ENCODE measurements at places on chromosomes 11 and 22. TPM values are rescaled to one million over a fixed set of nuclear protein-coding genes. Genes with fewer than 3 reads are reported as not detected.
A peak's percentile ranks its signal among the peaks of the same experiment; 100 is the strongest.

Gene LMNTD2
- 2.3 TPM for polyA plus RNA-seq

GRCh38 chr11:95668131-95668530, 121.5 kb downstream of the FAM76B start:
- no peaks in the 10 kb centered on the region for H3K36me3 ChIP-seq
- no peaks in the 10 kb centered on the region for H3K27me3 ChIP-seq
- no peak overlapping the region for H3K4me3 ChIP-seq
- DNase-seq = no peak
- no peaks in the 10 kb centered on the region for H3K4me1 ChIP-seq

Gene TPBGL
- polyA plus RNA-seq = not detected

- no peak overlapping the region for H3K4me3 ChIP-seq
- peaks cover 36% of the 10 kb centered on the region for H3K36me3 ChIP-seq
- H3K27me3 ChIP-seq = no peaks in the 10 kb centered on the region
- H3K27ac ChIP-seq = peak overlapping the region; percentile 41
- no peaks in the 10 kb centered on the region for H3K4me1 ChIP-seq
- DNase-seq = no peak
Measured at GRCh38 chr11:66242095-66242765, 26.2 kb upstream of the RAB1B start.

Gene CALCA
- not detected for polyA plus RNA-seq

- no peak overlapping the region for H3K27ac ChIP-seq
- no peak overlapping the region for H3K4me3 ChIP-seq
- H3K4me1 ChIP-seq = no peaks in the 10 kb centered on the region
- DNase-seq = no peak
- H3K27me3 ChIP-seq = no peaks in the 10 kb centered on the region
Measured at GRCh38 chr11:16812274-16812673, 73.8 kb downstream of the C11orf58 start.

Gene TEX12
- not detected for polyA plus RNA-seq

Gene PTS
- 7.2 TPM for polyA plus RNA-seq

Gene RASSF10
- not detected for polyA plus RNA-seq

GRCh38 chr11:36164506-36165250, 124.5 kb downstream of the COMMD9 start:
- no peak for DNase-seq
- H3K27ac ChIP-seq = no peak overlapping the region
- no peaks in the 10 kb centered on the region for H3K27me3 ChIP-seq
- H3K4me3 ChIP-seq = no peak overlapping the region

DNA sequence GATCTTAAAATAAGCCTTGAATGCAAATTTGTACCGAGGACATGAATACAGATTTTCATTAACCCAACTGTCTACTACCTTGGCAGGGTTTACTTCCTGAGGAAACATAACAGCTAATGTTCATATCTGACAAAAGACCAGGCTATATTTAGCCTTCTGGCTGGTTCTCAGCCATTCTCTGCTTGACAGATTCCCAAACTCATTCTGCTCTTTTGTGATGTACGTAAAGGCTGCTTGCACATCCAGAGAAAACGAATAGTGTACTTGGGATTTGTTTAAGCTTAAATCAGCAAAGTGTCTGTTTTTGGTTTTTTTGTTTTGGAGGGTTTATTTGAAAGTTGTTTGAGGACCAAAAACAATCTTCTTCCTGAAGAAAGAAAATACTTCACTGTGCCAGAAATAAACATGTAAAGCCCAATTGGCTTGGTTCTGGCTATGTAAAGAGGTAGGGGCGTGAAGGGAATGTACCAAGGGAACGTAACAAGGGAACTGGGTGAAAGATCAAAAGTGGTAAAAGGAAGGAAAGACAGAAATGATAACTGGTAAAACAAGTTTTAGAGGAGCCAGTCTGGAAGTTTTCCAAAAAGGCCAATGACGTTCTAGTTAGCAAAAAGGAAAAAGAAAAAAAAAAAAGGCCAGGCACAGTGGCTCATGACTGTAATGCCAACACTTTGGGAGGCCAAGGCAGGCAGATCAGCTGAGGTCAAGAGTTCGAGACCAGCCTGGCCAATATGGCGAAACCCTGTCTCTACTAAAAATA, 21.4 kb upstream of the CRTAM start:
- no peaks in the 10 kb centered on the region for H3K27me3 ChIP-seq
- no peak overlapping the region for H3K27ac ChIP-seq
- H3K36me3 ChIP-seq = no peaks in the 10 kb centered on the region
- peaks cover 5% of the 10 kb centered on the region for H3K4me1 ChIP-seq
- no peak for DNase-seq

DNA sequence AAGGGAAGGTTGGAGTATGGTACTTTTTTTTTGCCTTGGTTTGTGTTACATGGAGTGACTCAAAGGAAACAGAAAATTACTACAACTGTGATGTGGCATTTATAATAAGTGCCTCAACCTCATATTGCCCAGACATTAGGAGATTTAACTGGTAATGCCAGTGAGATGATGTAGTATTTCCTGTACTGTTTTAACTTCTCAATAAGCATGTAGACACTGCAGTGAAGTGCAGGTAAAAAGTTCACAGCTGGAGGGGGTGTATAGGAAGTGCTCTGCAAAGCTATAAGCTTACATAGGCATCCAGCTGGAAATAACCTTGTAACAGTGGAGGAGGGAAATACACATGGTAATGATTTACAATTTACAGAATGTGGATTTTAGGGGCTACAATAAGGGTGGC, 138.2 kb upstream of the MTMR2 start:
- peak overlapping the region; percentile 38 for H3K27ac ChIP-seq
- DNase-seq = peak; percentile 44
- H3K27me3 ChIP-seq = no peaks in the 10 kb centered on the region
- no peaks in the 10 kb centered on the region for H3K4me1 ChIP-seq
- no peaks in the 10 kb centered on the region for H3K36me3 ChIP-seq
- no peak overlapping the region for H3K4me3 ChIP-seq

Gene RAB1B
- polyA plus RNA-seq = 13.5 TPM

- no peaks in the 10 kb centered on the region for H3K4me1 ChIP-seq
- H3K36me3 ChIP-seq = no peaks in the 10 kb centered on the region
- H3K27me3 ChIP-seq = no peaks in the 10 kb centered on the region
- DNase-seq = no peak
- no peak overlapping the region for H3K4me3 ChIP-seq
Measured at GRCh38 chr11:96456111-96456510, 66.3 kb downstream of the JRKL start.

Gene LRRC32
- polyA plus RNA-seq = not detected

DNA sequence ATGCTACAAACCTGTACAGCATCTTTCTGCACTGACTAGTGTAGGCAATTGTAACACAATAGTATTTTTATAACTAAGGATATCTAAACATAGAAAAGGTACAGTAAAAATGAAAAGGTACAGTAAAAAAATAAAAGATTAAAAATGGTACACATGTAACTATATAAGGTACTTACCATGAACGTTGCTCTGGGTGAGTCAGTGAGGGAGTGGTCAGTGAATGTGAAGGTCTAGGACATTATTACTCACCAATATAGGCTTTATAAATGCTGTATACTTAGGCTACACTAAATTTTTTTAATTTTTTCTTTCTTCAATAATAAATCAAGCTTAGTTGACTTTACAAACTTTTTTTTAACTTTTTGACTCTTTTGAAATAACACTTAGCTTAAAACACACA, 59.9 kb downstream of the EIF3M start:
- no peaks in the 10 kb centered on the region for H3K27me3 ChIP-seq
- H3K36me3 ChIP-seq = no peaks in the 10 kb centered on the region
- no peaks in the 10 kb centered on the region for H3K4me1 ChIP-seq
- no peak for DNase-seq
- H3K4me3 ChIP-seq = no peak overlapping the region
- no peak overlapping the region for H3K27ac ChIP-seq

DNA sequence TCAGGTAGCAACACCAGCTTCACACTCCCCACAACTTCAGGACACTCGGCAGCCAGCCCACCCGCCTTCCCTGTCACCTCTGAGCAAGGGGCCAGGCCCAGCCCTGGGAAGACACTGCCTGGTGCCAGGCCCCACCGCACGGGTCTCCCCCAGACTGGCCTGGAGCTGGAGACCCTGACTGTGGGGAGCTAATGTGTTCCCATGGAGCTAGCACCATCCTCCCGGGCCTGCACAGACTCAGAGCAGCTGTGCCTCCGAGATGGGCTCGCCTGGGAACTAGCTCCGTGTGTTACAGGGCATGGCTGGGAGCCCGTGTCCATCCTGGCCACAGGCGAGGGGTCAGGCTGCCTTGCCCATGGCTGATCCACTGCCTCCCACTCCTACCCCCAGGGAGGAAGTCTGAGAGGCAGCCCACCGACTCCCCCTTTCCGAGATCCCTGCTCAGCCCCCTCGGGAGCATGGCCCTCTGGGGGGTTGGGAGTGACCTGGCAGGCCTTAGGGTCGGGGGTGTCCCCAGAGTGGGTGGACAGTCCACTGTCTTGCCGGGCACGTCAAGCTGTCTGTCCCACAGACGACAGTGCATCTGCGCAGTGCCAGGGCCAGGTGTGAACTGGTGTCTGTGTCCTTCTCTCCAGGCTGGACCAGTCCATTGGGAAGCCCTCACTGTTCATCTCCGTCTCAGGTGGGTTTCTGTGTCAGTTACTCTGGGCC, 76.7 kb upstream of the KCNQ1OT1 start:
- no peaks in the 10 kb centered on the region for H3K27me3 ChIP-seq
- no peak overlapping the region for H3K27ac ChIP-seq
- H3K36me3 ChIP-seq = no peaks in the 10 kb centered on the region

DNA sequence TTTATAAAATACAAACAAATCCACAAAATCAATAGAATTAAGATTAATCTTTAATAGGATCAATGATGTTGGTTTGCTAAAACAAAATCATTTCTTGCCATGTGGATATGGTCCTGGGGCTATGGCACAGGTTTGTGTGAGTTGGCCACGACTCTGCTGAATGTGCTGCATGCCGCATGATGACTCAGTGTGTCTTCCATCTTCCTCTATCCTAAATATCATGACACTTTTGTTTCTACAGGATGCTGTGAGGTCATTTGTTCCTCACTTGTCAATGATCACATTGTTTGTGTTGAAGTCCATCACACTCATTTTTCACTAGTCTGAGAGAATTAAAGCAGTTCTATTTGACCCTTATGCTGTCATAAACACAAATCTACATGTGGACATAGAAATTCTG, 167.2 kb upstream of the ZBED5 start:
- no peaks in the 10 kb centered on the region for H3K27me3 ChIP-seq
- no peak for DNase-seq
- no peak overlapping the region for H3K4me3 ChIP-seq

Gene ST13
- polyA plus RNA-seq = 305 TPM

GRCh38 chr11:46387919-46388618, 3.5 kb downstream of the CHRM4 start:
- H3K4me1 ChIP-seq = peaks cover 18% of the 10 kb centered on the region
- H3K36me3 ChIP-seq = no peaks in the 10 kb centered on the region
- H3K27me3 ChIP-seq = peaks cover 21% of the 10 kb centered on the region
- no peak overlapping the region for H3K27ac ChIP-seq
- DNase-seq = no peak

DNA sequence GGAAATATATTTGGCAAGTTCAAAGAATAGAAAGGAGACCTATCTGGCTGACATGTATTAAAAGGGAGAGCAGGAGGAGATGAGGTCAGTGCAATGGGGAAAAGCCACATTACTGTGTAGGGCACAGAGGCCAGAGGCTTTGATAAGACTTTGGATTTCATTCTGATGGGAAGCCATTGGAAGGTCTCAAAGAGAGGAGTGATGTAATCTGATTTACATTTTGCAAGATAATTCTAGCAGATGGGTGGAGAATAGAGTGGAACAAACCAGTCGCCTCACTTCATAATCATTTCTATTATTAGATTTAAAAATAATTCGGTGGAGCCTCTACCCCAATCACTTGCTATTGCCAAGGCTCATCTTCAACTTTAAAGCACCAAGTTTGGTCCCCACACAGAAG, 278.4 kb upstream of the ZC3H12C start:
- no peak overlapping the region for H3K27ac ChIP-seq
- DNase-seq = no peak
- no peaks in the 10 kb centered on the region for H3K36me3 ChIP-seq
- H3K4me1 ChIP-seq = no peaks in the 10 kb centered on the region

DNA sequence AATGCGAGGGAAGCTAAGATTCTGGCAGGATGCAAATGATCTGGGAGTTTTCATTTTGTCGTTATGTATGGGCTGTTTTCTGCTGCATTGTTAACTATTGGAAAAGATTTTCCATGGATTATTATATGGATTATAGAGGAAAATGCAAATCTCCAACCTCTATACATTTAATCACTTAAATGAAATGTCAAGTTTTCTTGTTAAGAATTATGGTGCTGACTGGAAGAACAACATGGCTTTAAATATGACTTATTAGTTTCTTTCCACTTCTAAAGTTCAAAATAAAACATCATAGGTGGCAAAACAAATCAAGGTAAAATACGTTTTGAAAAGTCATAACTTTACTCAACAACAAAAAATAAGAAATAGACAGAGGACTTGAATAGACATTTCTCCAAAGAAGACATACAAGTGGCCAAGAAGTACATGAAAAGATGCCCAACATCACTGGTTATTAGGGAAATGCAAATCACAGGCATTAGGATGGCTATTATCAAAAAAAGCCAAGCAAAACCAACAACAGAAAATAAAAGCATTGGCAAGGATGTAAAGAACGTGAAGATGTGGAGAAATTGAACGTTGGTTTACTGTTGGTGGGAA, 56.2 kb upstream of the CLDN5 start:
- H3K27ac ChIP-seq = no peak overlapping the region
- DNase-seq = no peak

GRCh38 chr11:76658651-76659650, 11.6 kb downstream of the LRRC32 start:
- H3K27me3 ChIP-seq = no peaks in the 10 kb centered on the region
- H3K27ac ChIP-seq = no peak overlapping the region
- no peaks in the 10 kb centered on the region for H3K4me1 ChIP-seq
- no peak overlapping the region for H3K4me3 ChIP-seq
- no peaks in the 10 kb centered on the region for H3K36me3 ChIP-seq
- DNase-seq = no peak

GRCh38 chr11:12696911-12697581, 22.8 kb downstream of the TEAD1 start:
- H3K36me3 ChIP-seq = no peaks in the 10 kb centered on the region
- H3K4me3 ChIP-seq = no peak overlapping the region
- H3K27ac ChIP-seq = no peak overlapping the region
- no peak for DNase-seq
- no peaks in the 10 kb centered on the region for H3K27me3 ChIP-seq

DNA sequence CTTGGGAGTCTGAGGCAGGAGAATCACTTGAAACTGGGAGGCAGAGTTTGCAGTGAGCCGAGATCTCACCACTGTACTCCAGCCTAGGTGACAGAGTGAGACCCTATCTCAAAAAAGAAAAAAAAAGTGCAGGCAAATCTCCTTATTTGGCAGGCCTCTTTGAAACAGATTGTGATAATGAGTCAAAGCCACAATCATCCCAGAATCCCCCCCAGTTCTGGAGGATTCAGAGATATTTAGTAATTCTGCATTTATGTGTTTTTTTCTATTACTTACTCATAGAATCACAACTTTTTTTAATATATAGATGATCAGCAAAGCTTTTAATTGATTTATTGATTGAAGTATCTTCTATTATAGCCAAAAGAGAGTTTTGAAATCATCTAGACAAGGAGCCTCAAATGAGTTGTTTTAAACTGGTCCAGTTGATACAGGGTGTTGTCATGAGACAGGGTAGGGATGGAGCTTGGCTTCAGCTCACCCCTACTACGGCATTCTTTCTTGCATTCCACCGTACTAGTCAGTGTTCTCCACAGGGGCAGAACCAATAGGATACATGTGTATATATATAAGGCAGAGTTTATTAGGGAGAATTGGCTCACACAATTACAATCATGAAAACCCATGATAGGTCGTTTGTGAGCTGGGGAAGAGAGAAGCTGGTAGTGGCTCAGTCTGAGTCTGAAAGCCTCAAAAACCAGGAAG, 39.3 kb upstream of the SORL1 start:
- no peak overlapping the region for H3K4me3 ChIP-seq
- peaks cover 16% of the 10 kb centered on the region for H3K4me1 ChIP-seq
- no peak overlapping the region for H3K27ac ChIP-seq
- no peak for DNase-seq

All from naive thymus-derived CD4-positive, alpha-beta T cell (primary cell).